ENCODE measurements at places on chromosomes 2 and 18. TPM values are rescaled to one million over a fixed set of nuclear protein-coding genes. Genes with fewer than 3 reads are reported as not detected.

Gene C2orf78
- not detected for total RNA-seq

Gene CAPG
- total RNA-seq: 105 TPM

Gene CPO
- under 0.01 TPM for total RNA-seq

Gene IL1F10
- not detected for total RNA-seq

Gene ALPI
- total RNA-seq: not detected

Gene SOCS6
- total RNA-seq: 44.1 TPM

Gene SCN7A
- total RNA-seq: 23.6 TPM

Gene NDC80
- 9.7 TPM for total RNA-seq

Gene EGR4
- total RNA-seq: under 0.01 TPM

Gene ALK
- total RNA-seq: under 0.01 TPM

DNA sequence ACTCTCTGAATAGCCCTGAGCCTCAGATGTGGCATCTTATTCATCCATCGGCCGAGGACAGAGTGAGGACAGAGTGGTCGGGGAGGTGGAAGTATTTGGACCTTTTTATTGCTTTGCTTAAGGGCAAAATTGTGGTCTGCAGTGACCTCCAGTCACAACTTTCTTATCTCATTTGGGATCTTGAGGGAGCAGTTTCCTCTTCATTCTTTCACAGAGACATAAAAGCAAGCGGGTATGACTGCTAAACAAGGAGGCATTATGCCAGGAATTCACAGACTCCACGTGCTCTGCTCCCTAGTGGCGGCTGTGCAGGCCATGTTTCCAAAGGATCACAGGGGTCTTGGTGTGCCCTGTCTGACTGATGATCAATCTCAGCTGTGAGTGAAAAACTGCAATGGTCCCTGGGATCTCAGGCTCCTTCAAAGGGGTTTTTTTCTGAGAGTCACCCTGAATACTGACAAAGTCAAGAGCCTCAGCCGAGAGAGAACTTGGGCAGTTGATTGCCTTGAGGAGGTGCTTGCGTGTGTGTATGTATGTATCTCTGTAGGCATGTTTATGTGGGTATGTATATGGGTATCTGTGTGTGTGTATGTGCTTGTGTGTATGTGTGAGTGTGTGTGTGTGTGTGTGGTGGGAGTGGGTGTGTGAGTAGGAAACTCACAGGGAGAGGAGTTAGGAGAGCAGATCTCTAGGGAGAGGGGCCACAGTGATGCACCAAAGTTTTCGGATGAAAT is 47.7 kb downstream of the RAPGEF4 start:
- peak; percentile 90 for DNase-seq

DNA sequence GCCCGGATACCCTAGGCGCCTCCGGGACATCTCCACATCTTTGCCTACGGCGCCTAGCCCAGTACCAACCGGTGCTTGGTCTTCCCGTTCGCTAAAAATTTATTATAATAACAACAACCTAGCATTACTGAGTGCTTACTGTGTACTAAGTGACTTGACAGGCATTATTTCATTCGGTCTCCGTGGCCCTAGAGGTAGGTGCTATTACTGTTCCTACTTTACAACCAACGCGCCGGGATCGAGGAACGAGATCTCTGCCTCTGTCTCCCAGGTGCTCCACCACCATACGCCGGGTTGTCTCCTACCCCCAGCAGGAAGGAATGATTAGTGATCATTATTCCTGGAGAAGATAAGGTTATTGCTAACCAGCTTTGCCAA is 657 bp upstream of the BIN1 start:
- no peak for DNase-seq

GRCh38 chr2:128276878-128277675 is 41.6 kb downstream of the HS6ST1 start:
- DNase-seq: no peak

DNA sequence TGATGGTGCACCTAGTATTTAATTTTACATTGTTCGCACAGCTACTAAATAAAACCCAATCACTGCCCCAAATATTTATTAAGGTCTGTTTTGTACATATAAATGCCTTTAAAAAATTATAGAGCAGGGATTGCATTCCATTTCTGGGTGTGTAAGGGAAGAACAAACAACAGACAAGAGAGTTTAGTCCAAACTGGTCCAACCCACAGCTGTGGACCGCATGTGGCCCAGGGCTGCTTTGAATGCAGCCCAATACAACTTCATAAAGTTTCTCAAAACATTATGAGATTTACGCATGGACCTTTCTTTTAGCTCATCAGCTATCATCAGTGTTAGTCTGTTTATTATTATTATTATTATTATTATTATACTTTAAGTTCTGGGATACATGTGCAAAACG is 114.8 kb upstream of the LRATD1 start:
- no peak for DNase-seq

DNA sequence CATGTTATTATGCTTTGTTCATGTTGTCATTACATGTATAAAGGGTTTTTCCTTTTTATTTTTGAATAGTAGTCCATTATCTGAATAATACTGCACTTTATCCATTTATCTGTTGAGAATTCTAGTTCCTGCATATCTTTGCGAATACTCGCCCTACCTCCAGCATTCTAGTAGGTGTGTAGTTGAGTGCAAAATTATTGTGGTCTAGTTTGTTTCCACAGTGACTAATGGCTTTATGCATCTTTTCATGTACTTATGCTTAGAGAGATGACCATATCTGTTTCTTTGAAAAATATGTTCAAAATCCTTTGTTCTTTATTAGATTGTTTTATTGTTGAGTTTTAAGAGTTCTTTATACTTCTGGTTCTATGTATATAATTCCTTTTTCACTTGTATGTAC is 48.8 kb downstream of the EIF5B start:
- no peak for DNase-seq

GRCh38 chr2:72630767-72631166 is 195.1 kb downstream of the EXOC6B start:
- peak; percentile 37 for DNase-seq

- DNase-seq: no peak
These were observed 39.8 kb downstream of the SLC38A11 start for GRCh38 chr2:164915566-164915965.

- no peak for DNase-seq
These were observed 23.6 kb downstream of the MAP3K20 start for GRCh38 chr2:173099271-173099670.

DNA sequence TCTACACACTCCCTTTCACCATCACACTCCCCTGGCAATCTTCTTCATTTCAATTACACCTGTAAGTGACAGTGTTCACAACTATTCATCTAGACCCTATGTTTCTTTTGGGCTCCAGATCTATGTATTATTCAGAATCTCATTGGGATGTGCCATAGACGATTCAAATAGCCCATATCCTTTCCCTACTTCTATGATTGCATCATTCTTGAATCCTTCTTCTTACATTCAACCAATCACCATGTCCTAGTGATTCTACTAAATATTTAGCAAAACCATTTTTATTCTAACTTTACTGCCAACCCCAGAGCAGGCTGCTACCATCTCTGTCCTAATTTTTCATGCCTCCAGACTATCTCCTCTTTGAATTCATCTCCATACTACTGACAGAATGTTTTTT is 106.4 kb downstream of the TDRD15 start:
- no peak for DNase-seq

GRCh38 chr2:11292464-11293255 is 51.8 kb downstream of the ROCK2 start:
- DNase-seq: peak; percentile 75

DNA sequence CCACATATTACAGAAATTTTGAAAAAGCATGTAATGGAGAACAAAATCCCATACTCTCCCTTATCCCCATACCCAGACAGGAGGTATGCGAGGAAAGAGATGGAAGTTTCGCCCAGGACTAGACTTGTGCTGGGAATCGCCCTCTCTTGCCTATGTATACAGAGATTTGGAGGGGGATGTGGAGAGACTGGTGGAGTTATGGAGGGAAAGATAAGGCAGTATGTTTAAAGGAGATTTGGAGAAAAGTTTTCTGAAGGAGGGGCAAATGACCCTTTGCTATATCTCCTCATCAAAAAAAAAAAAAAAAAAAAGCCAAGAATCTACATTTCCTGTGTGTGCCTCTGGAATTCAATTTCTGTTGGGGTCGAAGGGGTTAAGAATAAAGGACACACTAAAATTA is 75.3 kb downstream of the MERTK start:
- no peak for DNase-seq

- DNase-seq: no peak
These were observed 113.3 kb downstream of the SMAD2 start for GRCh38 chr18:47817017-47817794.

- peak; percentile 83 for DNase-seq
These were observed 100.5 kb upstream of the LMAN1 start for GRCh38 chr18:59459369-59460071.

DNA sequence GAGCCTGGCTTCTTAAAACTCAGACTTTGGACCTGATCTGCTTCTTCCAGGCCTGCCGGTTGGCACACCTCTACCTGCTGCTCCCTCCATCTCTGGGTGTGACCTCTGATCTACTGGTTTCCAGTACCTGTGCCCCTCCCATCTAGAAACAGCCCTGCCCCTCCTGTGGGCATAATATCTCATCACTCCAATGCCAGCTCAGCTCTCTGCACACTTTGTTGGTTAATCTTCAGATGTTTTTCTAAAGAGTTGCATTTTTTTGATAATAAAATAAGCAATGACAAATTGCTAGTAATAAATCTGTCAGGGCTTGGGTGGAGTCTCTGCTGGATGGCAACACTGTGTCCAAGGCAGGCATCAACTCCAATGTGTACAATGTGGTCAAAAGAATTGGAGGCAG is 89.6 kb upstream of the PPP1CB start:
- no peak for DNase-seq

DNA sequence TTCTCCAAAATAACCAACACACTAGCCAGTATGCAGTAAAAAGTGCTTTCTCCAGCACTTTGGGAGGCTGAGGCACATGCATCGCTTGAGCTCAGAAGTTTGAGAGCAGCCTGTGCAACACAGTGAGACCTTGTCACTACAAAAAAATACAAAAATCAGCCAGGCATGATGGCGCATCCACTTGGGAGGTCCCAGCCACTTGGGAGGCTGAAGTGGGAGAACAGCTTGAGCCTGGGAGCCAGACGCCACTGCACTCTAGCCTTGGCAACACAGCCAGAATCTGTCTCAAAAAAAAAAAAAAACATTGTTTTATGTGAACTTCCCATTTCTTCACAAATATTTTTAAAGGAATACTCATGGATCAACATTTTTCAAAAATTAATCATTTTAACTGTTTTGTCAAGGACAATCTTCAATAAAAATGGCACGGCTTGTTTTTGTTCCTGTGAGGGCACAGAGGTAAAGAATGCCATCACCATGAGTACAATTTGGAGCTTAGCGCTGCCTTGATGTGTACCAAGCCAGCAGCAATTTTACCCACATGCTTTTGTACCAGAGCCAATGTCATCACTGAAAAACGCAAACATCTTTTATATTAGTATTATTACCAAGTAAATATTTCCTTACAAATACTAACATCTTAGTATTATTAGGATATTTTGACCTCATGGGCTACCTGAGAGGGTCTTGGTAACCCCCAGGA is 26.7 kb downstream of the RAB1A start:
- DNase-seq: no peak

DNA sequence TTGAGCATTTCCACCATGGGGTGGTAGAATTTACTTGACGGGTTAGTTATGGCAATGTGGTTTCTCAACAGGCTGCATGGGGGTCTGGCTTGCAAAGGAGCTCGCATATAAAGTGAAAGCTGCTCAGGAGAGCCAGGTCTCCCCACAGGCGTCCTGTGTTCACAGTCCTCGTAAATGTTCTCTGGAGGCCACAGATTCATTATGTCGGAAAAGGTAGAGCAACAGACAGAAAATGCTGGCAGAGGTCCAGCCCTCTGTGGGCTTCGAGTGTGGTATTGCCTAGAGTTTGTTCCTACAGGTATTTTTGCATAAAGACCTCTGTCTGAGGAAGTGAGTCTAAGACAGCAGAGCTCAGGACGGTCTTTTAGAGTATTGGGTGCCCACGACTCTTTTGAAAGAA is 96.4 kb downstream of the CDCA7 start:
- DNase-seq: no peak

DNA sequence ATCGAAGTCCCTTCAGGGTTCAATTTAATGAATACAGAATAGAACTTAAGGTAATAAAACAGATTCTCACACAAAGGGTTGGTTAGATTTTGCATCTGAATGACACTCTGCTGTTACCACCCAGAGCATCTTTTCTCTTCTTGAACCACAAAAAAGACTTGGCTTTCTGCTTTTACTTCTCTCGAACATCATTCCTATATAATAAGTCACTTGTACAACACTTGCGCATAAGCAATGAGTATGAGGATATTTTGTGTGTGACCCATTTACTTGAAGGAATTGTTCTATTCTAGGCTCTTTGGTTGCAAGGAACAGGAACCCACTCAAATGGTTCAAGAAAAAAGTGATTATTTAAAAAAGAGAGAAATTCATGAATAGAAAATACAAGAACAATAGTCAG is 126.2 kb downstream of the NUP35 start:
- DNase-seq: no peak

DNA sequence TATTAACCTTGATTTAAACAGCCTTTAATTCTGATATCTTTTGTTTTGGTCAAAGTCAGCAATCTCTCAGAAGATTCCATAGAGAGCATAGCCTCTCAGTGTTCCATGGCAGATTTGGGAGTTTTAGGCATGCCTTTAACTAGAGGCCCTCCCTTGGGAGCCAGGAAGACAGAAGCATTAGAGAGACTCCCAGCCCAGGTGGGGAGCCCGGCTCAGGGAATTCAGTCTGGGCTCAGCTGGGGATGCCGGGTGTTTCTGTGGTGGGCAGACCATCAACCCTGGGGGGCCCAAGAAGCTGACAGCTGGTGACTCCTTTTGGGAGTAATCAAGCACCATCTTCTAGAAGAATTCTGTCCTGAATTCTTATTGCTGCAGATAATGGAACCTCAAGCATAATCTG is 99.7 kb upstream of the CELF4 start:
- no peak for DNase-seq

DNA sequence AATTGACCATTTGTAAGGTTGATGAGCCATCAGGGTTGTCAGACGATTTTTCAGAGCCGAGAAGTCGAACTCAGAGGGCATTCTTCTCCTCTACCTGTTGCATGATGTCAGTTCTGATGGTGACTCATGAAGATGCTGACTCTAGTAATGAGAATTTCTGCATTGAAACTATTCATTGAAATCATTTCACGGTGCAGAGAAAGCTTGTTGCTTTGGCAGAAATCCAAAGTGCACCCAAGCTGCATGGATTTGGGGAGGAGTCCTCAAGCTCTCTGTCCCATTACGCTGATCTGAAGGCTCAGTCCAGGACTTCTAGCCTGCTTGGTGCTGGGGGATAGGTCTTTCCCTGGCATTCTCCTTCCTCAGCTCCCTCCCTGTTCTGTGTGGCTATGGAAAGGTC is 125.7 kb upstream of the PXDN start:
- peak; percentile 62 for DNase-seq

DNA sequence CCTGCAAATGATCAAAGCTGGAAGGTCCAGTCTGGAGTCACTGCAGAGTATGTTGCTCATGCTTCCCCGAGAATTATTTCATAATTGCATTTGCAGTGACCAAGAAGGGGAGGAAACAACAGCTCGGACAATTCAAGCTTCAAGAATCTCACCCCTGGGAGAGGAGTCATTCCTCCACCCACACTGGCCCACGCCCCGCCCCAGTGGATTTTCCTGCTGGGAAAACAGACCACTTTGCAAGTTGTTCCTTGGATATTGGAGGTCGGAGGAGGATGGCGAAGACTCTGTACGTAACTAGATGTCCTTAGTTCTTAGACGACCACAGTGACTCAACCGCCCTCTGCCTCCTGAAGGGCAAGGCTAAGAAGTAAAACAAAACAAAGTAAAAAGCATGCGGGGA is 159.4 kb downstream of the TPO start:
- peak; percentile 47 for DNase-seq

GRCh38 chr2:239574434-239575156 is 173.8 kb upstream of the HDAC4 start:
- DNase-seq: no peak

GRCh38 chr2:138504546-138505235 is 3.1 kb downstream of the SPOPL start:
- DNase-seq: no peak
